ENCODE measurements at places on chromosomes 16 and 17. TPM values are rescaled to one million over a fixed set of nuclear protein-coding genes. Genes with fewer than 3 reads are reported as not detected.

Gene RAD51D
- 7.7 TPM for total RNA-seq

Gene FOXF1
- 0.05 TPM for total RNA-seq

Gene SLC13A5
- 0.05 TPM for total RNA-seq

Gene CCL1
- total RNA-seq: 0.71 TPM

Gene CCL14
- total RNA-seq: 4.1 TPM

Gene NRN1L
- 0.28 TPM for total RNA-seq

Gene ODAD4
- 0.61 TPM for total RNA-seq

Gene TMEM235
- total RNA-seq: 1.8 TPM

Gene FTSJ3
- 32.9 TPM for total RNA-seq

Gene NEK8
- total RNA-seq: 2.2 TPM

Gene PVALEF
- not detected for total RNA-seq

Gene ZP2
- total RNA-seq: 0.05 TPM

Gene SHCBP1
- 11.1 TPM for total RNA-seq

Gene OR1A1
- total RNA-seq: not detected

Gene KRTAP4-1
- not detected for total RNA-seq

Gene ZFHX3
- 0.90 TPM for total RNA-seq

Gene CTF1
- total RNA-seq: 0.38 TPM

Gene USP6
- total RNA-seq: 0.14 TPM

Gene SEZ6L2
- 0.66 TPM for total RNA-seq

Gene PIGQ
- total RNA-seq: 14.4 TPM

Gene TP53TG3
- total RNA-seq: not detected

Gene FAM20A
- 3.7 TPM for total RNA-seq

Gene TP53TG3B
- total RNA-seq: not detected

Gene OR4D1
- total RNA-seq: 0.05 TPM

Gene RARA
- total RNA-seq: 5.8 TPM

Gene ZMYND15
- 0.52 TPM for total RNA-seq

Gene SLC16A11
- total RNA-seq: 0.52 TPM

Gene SLC6A4
- total RNA-seq: 0.19 TPM

Gene HEATR9
- total RNA-seq: 0.05 TPM

Gene TP53
- 34.3 TPM for total RNA-seq

Gene PAGR1
- total RNA-seq: 44.4 TPM

Gene CPHXL2
- not detected for total RNA-seq

Gene KIFC3
- total RNA-seq: 3.8 TPM

Gene SOX9
- total RNA-seq: 0.19 TPM

Gene MMP25
- total RNA-seq: 0.80 TPM

Gene GGT6
- 0.90 TPM for total RNA-seq

Gene CHTF18
- 20.4 TPM for total RNA-seq

Gene CYBC1
- 80.7 TPM for total RNA-seq

Gene IKZF3
- total RNA-seq: 31.5 TPM

Gene KRTAP9-7
- total RNA-seq: not detected

Gene KRT24
- total RNA-seq: 0.14 TPM

Gene ACE
- total RNA-seq: 0.28 TPM

Gene PER1
- total RNA-seq: 4.2 TPM

Gene AP2B1
- total RNA-seq: 34.7 TPM

Gene ATP2C2
- 0.38 TPM for total RNA-seq

Gene NOXO1
- total RNA-seq: 2.2 TPM

Gene RAB26
- 0.28 TPM for total RNA-seq

Gene PRPF8
- 106 TPM for total RNA-seq

Gene ACSM2A
- total RNA-seq: 0.05 TPM

Gene ITGB3
- total RNA-seq: 0.52 TPM

Gene SCIMP
- 0.80 TPM for total RNA-seq

Gene PYDC1
- 1.3 TPM for total RNA-seq

Gene MYH2
- total RNA-seq: 0.09 TPM

Gene BAHCC1
- 5.8 TPM for total RNA-seq
